ENCODE measurements at places on chromosomes 12 and 14.

- peak; percentile 11 for DNase-seq
Observed at GRCh38 chr14:62654641-62655040, 390.6 kb downstream of the KCNH5 start.

GRCh38 chr12:51753980-51754675 is 94.4 kb downstream of the FIGNL2 start:
- no peak for DNase-seq

GRCh38 chr12:127077262-127078045 is 1189.5 kb upstream of the TMEM132C start:
- DNase-seq = no peak

- peak; percentile 92 for DNase-seq
Observed at GRCh38 chr12:120713861-120714482, 3.7 kb downstream of the UNC119B start.

DNA sequence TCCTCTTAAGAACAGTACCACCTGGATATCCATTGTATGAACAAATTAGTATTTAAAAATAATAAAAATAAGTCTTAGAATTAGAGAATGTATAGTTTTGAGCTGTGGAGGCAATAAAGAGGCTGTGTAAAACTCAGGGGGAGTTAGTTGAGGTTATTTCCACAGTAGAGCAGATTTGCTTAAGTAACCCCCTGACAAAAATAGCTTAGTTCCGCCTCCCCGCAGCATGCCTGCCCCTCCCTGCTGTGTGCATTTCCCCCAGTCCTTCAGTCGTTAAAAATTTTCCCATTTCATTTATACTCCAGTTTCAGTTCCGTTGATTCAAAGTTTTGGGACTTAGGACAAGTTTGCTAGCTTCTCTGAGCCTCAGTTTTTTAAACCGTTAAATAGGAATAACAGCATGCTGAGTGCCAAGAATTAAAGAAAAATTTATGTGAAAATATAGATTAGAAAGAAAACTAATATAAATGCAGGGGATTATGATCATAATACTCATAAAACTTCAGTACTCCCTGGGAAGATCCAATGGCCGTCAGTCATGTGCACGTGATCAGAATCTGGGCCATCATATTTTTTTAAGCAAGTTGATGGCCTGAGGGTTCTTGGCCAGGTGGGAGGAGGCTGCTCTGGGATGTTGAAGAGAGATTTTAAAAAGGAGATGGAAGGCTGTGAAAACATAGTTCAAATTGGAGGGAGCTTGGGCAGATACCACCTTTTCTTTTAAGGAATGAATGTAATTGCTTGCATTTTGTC is 14.5 kb upstream of the SLC38A2 start:
- DNase-seq = peak; percentile 53

Data from foreskin fibroblast (primary cell).